ENCODE measurements at places on chromosomes 2 and 18.

DNA sequence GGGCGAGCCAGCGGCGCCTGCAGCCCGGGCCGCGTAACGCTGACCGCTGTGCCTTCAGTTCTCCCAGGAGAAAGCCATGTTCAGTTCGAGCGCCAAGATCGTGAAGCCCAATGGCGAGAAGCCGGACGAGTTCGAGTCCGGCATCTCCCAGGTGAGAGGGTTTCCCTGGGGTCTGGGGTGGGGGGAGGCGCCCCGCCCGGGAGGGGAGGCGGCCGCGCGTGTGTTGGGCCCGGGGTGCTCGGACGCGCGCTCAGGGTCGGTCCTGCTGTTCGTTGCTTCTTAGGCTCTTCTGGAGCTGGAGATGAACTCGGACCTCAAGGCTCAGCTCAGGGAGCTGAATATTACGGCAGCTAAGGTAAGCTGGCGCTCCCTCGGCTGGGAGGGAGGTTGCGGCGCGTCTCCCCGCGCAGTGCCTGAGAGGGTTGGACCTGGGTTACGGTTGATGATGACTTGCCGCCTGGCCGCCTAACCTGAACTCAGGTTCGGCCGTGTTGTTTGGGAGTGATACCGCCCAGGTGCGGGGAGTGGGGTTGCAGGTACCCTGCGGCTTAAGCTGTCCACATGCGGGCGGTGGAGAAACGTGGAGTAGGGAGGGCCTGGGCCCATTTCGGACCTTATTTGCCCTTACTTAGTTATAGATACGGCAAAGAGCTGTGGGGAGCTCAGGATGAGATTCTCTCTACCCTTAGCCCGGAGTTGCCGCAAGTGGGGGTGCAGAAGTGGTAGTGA lies 638 bp downstream of the RPS7 start:
- no peak for DNase-seq

DNA sequence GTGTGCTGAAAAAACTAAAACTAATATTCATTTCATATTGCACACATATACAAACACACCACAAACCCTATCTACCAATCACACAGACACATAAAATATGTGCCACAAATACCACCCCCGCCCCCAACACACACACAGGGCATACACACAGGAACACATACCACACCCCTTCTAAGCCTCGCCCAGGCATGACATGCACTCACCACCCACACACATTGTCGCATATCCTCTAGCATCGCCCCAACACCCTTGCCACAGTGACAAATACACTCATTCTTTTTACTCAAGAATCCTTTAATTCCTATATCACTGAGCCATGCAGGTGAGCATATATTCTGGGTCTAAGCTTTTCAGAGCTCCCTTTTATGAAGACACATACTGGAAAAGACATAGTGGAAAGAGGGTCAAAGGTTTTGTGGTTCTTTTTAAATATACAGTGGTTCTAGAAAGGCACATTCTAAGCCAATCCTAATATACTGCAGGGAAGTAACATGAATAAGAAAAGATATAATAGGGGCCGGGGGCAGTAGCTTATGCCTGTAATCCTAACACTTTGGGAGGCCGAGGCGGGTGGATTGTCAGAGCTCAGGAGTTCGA lies 24.5 kb upstream of the LCLAT1 start:
- peak; percentile 28 for DNase-seq

DNA sequence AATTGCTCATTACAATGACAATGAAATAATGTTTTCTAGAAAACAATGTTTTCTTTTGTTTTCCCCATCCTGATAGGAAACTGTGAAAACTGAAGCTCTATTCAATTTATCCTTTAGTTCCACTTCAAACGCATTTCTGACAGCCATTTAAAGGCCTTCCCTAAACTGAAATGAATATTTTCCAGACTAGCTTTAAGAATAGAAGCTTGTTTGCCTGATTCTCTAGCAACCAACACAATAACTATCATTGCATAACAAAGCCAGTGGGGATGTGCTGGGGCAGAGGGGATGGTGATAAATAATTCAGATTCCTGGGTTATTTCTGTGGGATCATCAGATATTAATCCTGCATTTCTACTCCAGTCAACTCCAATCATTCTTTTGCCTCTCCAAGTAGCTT lies 427.1 kb downstream of the RND3 start:
- DNase-seq, result no peak

DNA sequence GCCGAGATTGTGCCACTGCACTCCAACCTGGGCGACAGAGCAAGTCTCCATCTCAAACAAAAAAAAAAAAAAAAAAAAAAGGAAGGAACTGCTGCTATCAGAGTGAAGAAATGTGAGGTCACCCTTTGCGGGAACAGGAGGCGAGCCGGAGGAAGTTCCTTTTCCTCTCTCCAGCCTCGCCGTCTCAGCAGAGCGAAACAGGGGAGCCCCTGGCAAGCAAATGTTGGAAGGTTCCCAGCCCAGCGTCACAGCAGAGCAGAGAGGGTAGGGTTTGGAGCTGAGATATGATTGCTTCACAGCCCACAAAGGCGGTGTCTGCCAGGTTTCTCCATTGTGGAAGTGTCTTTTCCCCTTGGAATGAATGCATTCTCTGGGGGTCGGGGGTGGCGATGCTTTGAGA lies 28.5 kb downstream of the SLC20A1 start:
- DNase-seq, result no peak

GRCh38 chr2:178804791-178805190 lies 2.4 kb downstream of the TTN start:
- DNase-seq, result no peak

- DNase-seq, result no peak
Measured at GRCh38 chr2:200962811-200963123, 693 bp downstream of the ORC2 start.
